ENCODE measurements at places on chromosomes 3 and 15.

GRCh38 chr3:188581365-188581764 is 427.4 kb downstream of the LPP start:
- DNase-seq, result no peak

GRCh38 chr3:159229116-159229680 is 427.3 kb downstream of the MFSD1 start:
- no peak for DNase-seq

DNA sequence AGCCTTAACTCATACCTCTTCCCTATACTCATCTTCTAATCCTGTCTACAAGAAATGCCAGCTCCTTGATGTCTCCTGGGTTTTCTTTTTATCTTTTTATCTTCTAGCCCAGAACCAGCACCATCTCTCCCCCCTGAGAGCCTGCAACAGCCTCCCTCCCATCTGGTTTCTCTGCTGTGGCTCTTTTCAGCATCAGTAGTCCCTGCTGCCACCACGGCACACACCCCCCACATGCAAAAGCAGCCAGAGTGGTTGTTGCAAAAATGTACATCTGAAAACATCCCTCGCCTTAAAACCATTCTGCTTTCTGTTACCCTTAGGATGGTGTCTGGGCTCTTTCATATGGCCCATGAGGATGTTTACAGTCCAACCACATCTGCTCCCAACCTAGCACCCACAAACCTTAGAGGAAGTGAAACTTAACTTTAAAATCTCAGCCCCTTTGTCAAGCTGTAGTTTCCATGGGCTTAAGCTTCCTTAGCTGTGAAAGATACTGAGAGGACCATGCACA is 775 bp downstream of the TTC21A start:
- DNase-seq, result peak; percentile 27

DNA sequence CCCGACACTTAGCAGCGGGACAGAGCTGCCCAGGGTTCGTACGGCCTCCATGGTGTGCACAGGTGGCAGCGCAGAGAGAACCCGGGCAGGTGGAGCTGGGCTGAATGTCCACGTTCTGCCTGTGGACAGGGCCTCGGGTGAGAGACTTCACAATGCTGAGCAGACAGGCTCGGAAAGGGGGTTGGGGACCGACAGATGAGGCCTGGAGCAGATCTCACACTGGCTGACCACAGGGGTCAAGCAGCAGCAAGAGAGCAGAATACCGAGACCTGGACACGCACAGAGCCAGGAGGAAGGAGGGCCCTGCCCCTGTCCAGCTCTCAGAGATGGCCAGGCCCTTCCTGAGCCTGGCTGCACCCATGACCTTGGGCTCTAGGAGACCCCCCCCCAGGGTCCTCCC is 83.0 kb downstream of the VGLL4 start:
- DNase-seq, result no peak

GRCh38 chr3:140614001-140614400 is 63.9 kb upstream of the TRIM42 start:
- DNase-seq, result no peak

DNA sequence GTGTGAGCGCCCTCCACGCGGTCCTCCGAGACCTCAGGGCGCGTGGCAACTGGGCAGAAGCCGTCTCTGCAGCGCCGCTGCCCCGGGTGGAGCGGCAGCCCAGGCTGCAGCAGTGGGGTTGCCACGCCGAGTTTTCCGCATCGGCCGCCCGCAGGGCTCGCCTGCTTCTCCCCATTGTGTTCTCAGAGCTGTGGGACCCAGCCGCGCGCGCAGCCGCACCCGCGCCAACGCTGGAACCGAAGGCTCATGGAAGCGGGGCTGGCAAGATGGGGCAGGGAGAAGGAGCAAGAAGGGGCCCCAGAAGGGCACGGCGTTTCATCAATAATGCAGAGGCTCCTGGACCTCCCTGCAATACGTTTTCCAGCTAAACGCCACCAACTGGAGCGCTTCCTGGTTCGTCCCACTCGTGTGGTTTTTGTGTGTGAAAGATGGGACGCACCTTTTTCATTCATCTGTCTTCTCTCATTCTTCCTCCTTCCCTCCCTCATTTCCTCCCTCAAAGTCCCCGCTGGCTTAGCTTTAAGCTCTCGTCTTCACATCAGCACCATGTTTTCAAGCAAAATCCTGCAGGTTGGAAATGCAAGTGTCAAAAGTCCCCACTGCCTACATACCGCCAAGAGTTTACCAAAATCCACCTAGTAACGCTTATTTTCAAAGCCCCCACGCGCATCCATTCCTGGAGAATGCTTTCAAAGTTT is 1.2 kb downstream of the ROBO1 start:
- DNase-seq, result no peak

Measured in activated CD4-positive, alpha-beta memory T cell treated with anti-CD3 and anti-CD28 coated beads for 36 hours (primary cell).